Activated CD4-positive, alpha-beta T cell treated with anti-CD3 and anti-CD28 coated beads, Interleukin-2, amount 10 ng/mL, durations not matched to agents 7 days and 5 days (primary cell): ENCODE measurements at places on chromosomes 16 and 17. TPM values are rescaled to one million over a fixed set of nuclear protein-coding genes. Genes with fewer than 3 reads are reported as not detected.

The FSCN2 gene
- 0.33 TPM for total RNA-seq

The ZP2 gene
- not detected for total RNA-seq

The XYLT1 gene
- total RNA-seq: 46.6 TPM

The CBX8 gene
- 4.3 TPM for total RNA-seq

The SPATA22 gene
- 0.89 TPM for total RNA-seq

The HOXB9 gene
- total RNA-seq: not detected

The TEX19 gene
- not detected for total RNA-seq

The KRTAP1-5 gene
- total RNA-seq: not detected

The FOXJ1 gene
- total RNA-seq: 0.20 TPM

The WFDC1 gene
- not detected for total RNA-seq

The SLC12A3 gene
- total RNA-seq: not detected

The CFAP52 gene
- total RNA-seq: not detected

The CACNG5 gene
- total RNA-seq: not detected

The CPHXL2 gene
- total RNA-seq: not detected

The KRT36 gene
- not detected for total RNA-seq

The PRSS8 gene
- not detected for total RNA-seq

The ZNRF1 gene
- 16.1 TPM for total RNA-seq

The PLEKHH3 gene
- 0.85 TPM for total RNA-seq

The NTN1 gene
- 0.10 TPM for total RNA-seq

The DUS2 gene
- 21.5 TPM for total RNA-seq

The BICDL2 gene
- total RNA-seq: 0.23 TPM

The PABPN1L gene
- total RNA-seq: not detected

The TPSG1 gene
- total RNA-seq: not detected

The AKAP1 gene
- 25.4 TPM for total RNA-seq

The RPS15A gene
- 2,119 TPM for total RNA-seq

The PLA2G10 gene
- total RNA-seq: not detected

The ENGASE gene
- total RNA-seq: 36.1 TPM

The CEP295NL gene
- not detected for total RNA-seq

The TBC1D3I gene
- total RNA-seq: 0.72 TPM

The CETP gene
- total RNA-seq: not detected

The SCGB1C2 gene
- not detected for total RNA-seq

The MAPT gene
- 0.12 TPM for total RNA-seq

The FA2H gene
- total RNA-seq: not detected

The CA7 gene
- total RNA-seq: not detected

The POLG2 gene
- total RNA-seq: 36.6 TPM

The ZFP3 gene
- 7.5 TPM for total RNA-seq

The NACA2 gene
- total RNA-seq: not detected

The CDK5R1 gene
- 4.1 TPM for total RNA-seq

The XAF1 gene
- 446 TPM for total RNA-seq

The UMOD gene
- not detected for total RNA-seq

The LPCAT2 gene
- total RNA-seq: 0.87 TPM

The KRT24 gene
- not detected for total RNA-seq

The PRSS22 gene
- total RNA-seq: not detected

The SOX8 gene
- 0.25 TPM for total RNA-seq
